ENCODE measurements at places on chromosomes 5 and 9.
A peak's percentile ranks its signal among the peaks of the same experiment; 100 is the strongest.

GRCh38 chr9:35933550-35934067 is 24.3 kb downstream of the SPAAR start:
- H3K36me3 ChIP-seq = no peaks in the 10 kb centered on the region
- no peak overlapping the region for H3K4me3 ChIP-seq
- DNase-seq = no peak
- no peaks in the 10 kb centered on the region for H3K27me3 ChIP-seq
- H3K27ac ChIP-seq = peak overlapping the region; percentile 6

DNA sequence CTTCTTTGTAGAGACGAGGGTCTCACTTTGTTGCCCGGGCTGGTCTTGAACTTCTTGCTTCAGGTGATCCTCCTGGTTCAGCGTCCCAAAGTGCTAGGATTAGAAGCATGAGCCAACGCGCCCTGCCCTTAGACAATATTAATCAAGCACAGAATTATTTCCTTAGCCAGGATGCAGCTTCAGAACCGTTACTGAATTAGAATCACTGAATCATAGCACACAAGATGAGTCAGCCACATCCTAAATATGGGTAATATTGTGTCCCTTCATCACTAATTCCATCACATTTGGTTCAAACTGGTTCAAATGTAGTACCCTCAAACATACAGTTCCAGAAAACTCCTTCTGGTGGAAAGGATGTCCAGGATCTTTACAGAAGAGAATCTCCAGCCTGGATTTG is 82.7 kb downstream of the BNC2 start:
- no peaks in the 10 kb centered on the region for H3K4me1 ChIP-seq
- H3K27ac ChIP-seq = no peak overlapping the region
- H3K36me3 ChIP-seq = no peaks in the 10 kb centered on the region
- DNase-seq = no peak

- peak overlapping the region; percentile 77 for H3K27ac ChIP-seq
- DNase-seq = no peak
- H3K4me3 ChIP-seq = peak overlapping the region; percentile 37
- H3K4me1 ChIP-seq = peaks cover 65% of the 10 kb centered on the region
These were observed 43.3 kb upstream of the EQTN start for GRCh38 chr9:27340285-27340674.

DNA sequence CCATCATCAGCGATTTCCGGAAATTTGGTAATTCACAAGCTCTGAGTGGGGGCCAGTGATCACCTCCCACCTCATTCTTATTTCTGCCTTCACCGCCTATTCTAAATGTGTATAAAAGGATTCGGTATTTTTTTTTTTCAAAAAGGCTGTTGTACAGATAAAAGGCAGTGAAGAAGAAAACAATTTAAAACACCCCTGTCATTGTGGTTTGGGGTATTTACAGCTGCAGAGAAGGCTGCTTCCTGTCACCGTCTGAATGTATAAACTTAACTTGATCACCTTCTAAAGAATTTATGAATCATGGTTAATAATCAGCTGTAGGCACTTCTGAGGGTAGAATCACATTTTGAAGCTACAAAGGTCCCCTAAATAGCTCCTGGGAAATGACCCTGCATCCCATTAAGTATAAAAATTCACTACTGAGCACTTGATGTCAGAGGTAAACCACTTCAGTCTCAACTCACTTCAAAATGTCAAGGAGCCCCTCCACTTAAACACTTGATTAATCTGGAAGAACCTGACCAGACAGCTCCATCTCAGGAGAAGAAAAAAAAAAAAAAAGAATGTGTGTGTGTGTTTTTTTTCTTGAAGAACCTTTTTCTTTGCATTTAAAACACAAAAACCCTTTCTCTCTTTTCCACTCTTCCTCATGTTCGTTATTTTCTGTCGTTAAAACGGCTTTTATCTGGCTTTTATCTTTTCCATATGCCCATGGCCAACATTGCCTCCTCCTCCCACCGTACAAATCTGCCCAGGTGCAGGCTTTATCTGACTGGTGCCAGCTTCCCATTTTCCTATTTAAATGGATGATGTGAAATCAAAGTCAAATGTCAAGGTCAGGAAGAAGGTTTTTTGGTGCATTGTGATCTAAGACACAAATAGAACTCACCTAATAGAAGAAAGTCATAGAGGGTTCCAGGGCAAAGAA is 291.2 kb downstream of the IRX1 start:
- DNase-seq = no peak
- no peaks in the 10 kb centered on the region for H3K36me3 ChIP-seq
- no peaks in the 10 kb centered on the region for H3K27me3 ChIP-seq
- no peak overlapping the region for H3K4me3 ChIP-seq

DNA sequence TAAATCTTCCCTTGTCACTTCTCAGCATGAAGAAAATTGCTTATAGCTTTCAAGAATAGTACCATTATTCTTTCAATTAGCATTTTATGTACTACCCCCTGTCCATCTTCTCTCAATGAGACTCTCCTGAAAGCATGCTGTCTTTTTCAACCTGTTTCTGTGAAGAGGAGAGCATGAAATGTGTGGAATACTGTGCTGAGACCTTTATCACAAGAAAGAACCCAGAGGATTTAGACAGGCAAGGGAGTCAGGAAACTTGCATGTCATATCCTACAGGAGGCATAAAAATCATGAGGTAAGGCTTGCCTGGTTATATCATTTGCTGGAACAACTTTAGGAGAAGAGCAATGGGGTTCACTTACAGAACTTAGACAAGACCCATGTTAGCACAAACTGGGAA is 56.7 kb upstream of the LPAR1 start:
- H3K4me1 ChIP-seq = peaks cover 20% of the 10 kb centered on the region
- no peak overlapping the region for H3K4me3 ChIP-seq
- H3K27ac ChIP-seq = no peak overlapping the region
- no peak for DNase-seq

- DNase-seq = no peak
- peaks cover 18% of the 10 kb centered on the region for H3K4me1 ChIP-seq
- H3K4me3 ChIP-seq = no peak overlapping the region
- H3K27ac ChIP-seq = no peak overlapping the region
These were observed 9.7 kb upstream of the ORM1 start for GRCh38 chr9:114313186-114313585.

- no peaks in the 10 kb centered on the region for H3K4me1 ChIP-seq
- H3K36me3 ChIP-seq = no peaks in the 10 kb centered on the region
- no peak overlapping the region for H3K27ac ChIP-seq
These were observed 13.1 kb downstream of the PROP1 start for GRCh38 chr5:177982956-177983355.

Measured in thoracic aorta (tissue), 2 donors.